ENCODE measurements at places on chromosomes 13 and 19.

- no peak for DNase-seq
Observed at GRCh38 chr13:49711218-49711863, 20.1 kb upstream of the EBPL start.

DNA sequence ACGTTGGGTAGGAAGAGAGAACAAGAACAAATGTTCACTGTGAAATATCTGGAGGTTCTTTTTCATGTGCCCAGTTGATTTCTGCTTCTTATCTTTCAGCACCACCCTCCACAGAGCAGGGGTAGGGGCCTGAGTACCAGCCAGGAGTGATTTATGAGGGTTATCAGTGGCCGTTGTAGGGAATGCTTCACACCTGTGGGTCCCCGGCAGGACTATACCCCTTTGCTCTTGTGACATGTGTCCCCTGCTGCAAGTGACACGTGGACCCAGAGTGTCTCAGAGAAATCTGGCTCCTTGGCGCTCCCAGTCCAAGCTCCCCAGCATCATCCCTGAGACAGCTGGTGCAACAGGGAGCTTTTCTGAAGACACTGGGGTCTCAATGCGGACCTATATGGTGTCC, 29.7 kb downstream of the SIAH3 start:
- DNase-seq: no peak

- no peak for DNase-seq
Observed at GRCh38 chr13:105679838-105680237, 855.6 kb downstream of the EFNB2 start.

DNA sequence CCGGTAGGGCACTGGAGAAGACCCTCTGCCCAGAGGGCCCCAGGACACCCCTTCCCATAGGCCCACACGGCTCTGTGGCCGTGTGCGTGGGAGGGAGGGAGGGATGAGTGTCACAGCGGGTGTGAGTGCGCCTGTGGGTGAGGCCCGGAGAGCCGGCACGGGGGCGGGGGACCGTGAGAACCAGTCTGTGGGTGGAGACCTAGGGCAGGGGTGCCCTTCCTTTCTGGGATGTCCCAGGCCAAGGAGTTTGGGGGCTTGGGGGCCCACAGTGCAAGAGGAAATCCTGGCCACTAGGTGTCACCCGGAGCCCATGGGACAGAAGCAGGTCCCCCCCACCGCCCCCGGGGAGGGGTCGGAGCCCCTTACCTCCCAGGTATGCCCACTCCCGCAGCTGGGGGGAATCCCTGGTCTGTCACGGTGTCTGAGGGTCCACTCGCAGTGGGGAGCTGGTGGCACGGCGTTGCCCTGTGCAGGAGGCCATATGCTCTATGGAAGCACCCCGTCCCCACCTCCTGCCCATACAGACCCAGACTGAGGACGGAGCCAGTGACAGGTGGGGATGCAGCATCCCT, 16.0 kb upstream of the SLC7A10 start:
- DNase-seq: no peak

DNA sequence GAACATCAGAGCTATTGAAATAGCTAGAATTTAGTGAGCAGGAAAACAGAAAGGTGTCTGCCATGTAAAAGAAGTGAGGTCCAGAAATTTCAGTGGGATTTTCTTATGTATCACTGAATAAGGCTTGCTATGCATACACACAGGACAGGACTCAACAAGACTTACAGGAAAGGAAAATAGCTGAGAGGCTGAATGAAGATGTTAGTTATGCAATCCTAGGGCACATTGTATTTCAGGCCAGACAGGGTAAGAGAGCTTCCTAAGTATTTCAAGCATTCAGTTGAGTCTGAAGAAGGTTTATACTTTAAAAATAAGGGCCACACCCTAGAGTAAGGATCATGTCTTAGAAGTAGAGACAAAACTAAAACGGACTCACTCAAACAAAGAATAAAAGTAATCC, 419.9 kb upstream of the PRR20A start:
- DNase-seq: no peak

DNA sequence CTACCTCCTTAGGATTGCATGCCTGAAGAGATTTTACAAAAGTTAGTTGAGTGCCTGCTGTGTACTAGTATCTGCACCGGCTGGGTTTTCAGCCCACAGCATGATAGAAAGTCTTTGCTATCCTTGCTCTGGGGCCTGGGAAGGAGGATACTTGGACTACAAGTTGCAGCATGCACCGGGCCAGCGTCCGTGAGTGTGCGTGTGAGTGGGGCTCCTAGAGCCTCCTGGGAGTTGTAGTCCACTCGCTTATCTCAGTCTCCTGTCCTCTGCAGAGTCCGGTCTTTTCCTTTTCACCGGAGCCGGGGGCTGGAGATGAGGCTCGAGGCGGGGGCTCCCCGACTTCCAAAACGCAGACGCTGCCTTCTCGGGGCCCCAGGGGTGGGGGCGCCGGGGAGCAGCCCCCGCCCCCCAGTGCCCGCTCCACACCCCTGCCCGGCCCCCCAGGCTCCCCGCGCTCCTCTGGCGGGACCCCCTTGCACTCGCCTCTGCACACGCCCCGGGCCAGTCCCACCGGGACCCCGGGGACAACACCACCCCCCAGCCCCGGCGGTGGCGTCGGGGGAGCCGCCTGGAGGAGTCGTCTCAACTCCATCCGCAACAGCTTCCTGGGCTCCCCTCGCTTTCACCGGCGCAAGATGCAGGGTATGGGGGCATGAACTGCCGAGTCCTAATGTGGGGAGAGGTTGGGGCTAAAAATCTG, 20.6 kb downstream of the BRSK1 start:
- DNase-seq: peak; percentile 31

- DNase-seq: no peak
Observed at GRCh38 chr13:28557725-28558520, 63.0 kb upstream of the FLT1 start.

DNA sequence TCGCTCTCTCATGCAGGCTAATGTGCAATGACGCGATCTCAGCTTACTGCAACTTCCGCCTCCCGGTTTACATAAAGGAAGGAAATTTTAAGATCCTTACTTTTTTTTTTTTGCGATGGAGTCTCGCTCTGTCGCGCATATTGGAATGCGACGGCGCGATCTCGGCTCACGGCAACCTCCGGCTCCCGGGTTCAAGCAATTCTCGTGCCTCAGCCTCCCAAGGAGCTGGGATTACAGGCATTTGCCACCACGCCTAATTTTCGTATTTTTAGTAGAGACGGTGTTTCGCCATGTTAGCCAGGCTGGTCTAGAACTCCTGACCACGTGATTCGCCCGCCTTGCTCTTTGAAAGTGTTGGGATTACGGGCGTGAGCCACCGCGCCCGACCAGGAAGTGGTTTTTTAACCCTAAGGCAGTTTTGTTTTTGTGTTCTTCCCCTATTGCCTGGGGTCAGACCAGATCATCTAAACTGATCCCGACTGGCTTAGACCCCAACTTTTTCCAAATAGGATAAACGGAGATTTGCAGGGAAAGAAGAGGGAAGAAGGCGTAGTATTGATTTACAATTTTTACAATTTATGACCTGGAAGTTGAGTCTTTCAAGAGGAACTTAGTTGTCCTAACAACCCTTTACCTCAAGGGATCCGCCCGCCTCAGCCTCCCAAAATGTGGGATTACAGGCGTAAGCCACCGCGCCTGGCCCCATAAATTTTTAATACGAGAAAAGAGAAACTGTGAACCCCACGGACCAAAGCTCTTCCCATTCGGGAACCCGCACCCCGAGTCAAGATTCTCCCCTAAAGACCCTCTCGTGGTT, 142.0 kb downstream of the ZNF737 start:
- peak; percentile 8 for DNase-seq

DNA sequence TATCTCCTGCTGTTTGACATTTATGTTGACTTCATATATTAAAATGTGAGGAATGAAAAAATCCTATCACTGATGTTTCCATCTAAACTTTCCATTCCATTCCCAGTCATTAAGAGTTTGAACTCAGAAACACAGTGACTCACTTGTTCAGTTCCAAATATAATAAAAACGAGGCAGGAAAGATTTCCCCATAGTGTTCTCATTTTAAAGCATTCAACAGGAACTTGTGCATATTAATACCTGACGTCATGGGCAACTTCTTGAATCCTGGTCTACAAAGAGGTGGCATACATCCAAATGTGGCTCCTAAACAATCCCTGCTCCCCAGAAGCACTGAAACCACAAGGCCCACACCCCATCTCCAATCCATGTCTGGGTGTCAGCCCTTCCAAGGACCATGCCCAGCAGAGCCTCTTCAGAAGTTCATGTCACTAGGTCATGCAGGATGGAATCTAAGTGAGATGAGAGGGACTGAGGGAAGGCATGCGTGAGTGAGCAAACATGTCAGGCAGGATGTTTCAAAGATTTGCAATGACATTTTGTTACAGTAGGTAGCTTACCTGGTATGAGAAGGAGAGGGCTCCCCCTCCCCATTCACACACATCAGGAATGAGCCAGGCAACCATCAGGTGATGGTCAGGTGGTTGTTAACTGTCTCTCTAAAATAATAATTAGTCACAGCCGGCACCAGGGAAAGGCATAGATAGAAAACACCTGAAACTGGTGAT, 9.4 kb upstream of the ERVV-2 start:
- DNase-seq: no peak

DNA sequence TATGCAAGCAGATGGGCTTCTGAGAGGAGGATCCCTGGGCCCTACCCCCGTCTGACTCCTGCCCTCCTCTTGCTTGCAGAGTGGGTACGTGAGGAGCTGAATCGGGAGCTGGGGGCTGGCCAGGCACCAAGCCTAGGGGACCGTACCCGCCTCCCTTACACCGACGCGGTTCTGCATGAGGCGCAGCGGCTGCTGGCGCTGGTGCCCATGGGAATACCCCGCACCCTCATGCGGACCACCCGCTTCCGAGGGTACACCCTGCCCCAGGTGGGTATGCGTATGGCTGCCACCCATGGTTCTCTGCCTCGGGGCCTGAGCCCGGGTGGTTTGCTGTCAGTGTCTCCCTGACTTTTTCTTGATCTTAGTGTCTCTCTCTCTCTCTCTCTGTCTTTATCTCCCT, 10.4 kb downstream of the CYP2S1 start:
- DNase-seq: no peak

DNA sequence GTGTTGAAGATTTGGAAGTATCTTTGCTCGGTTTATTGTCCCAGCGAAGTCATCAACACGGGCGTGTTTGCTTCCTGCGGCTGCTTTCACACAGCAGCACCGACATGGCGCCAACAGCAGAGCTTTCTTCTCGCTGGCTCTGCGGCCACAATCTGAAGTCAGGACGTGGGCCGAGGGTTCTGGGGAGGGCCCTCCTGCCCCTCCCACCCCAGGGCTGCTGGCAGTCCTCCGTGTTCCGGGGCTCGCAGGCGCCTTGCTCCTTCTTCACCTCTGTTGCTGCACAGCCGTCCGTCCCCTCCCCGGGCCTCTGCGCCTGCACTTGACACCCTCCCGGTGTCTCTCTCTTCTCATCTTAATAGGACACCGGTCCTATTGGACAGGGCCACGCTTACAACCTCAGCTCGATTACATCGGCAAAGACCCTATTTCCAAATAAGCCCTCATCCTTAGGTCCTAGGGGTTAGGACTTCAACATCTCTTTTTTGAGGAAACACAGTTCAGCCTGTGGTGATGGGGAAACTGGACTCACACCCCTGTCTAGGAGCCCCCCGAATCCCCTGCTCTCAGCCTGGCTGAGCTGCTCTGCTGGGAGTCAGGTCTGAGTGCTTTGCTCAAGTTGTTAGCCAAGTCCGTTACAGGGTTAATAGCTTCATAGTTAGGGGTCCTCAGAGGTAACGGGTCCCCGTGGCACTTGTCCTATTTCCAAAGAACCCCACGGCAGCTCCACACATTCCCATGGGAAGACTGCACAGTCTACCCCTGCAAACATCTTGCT, 2.7 kb upstream of the TEX29 start:
- DNase-seq: no peak

- no peak for DNase-seq
Observed at GRCh38 chr19:44754750-44755080, 6.2 kb downstream of the BCL3 start.

DNA sequence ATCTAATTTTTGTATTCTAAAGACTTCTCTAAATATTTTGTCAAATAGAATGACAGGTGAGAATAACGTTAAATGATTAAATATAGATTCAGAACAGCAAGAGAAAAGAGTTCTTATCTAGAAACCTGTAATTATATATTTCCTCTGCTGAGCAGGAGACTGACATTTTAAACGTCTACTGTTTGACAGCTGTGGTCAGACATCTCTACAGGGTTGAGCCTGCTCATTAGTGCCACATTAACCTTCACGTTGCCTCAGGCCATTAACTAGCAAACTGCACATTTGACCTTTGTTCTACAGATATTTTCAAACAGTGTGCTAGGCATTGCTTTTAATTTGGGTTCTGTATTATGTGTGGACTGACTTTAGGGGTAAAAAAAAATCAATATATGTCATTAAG, 347.5 kb downstream of the GPC5 start:
- no peak for DNase-seq

GRCh38 chr13:114134111-114134943, 1.9 kb upstream of the RASA3 start:
- no peak for DNase-seq

DNA sequence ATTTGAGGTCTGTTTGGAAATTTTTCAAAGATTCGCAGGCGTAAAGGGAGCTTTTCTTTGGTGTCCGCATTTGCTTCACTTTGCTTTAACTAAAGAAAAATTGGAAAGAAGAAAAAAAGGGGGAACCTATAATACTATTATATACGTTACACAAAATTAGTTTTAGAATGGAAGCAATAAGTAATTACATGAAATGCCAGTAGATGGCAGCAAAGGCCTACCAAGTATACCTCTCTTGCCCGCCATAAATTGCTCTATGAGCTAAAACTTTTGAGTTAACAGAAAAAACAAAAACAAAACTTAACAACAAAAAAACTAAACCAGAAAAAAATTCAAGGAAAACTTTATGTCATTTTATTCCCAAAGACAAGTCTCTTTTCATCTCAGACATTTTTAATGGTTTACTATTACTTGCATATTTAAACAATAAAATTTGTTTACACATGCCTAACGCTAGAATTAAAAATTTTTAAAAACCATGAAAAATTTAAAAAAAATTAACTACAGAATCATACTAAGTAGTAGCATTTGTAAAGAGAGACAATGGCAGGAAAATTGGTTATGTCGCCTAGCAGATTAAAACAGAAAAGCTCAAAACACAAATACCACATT, 271.4 kb downstream of the NALCN start:
- no peak for DNase-seq

GRCh38 chr19:1566392-1567115, 1.6 kb downstream of the MEX3D start:
- DNase-seq: no peak

GRCh38 chr13:79829880-79830279, 348.9 kb downstream of the NDFIP2 start:
- DNase-seq: no peak

DNA sequence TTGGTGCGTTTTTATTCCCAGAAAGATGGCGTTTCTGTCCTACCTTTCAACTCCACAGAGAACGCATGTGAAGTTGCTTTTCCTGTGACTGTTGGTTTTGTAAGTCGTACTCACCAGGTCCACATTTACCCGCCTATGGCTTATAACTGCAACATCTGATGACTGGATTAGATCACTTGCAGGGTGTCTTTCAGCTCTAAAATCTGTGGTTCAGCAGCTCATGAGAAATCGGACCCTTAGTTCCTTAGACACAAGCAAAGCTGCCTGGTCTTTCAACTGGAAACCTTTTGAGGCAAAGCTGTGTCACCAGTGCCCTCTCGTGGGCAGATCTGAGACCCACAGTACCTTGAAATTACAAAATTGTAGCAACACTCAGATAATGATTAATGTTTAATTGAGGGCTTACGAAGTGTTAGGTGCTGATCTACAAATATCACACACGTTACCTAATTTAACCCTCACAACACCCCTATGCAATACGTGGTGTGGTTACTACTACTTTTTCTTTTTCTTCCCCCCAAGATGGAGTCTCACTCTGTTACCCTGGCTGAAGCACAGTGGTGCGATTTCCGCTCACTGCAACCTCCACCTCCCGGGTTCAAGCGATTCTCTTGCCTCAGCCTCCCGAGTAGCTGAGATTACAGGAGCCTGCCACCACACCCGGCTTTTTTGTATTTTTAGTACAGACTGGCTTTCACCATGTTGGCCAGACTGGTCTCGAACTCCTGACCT, 65.4 kb downstream of the RUBCNL start:
- peak; percentile 41 for DNase-seq

Measured in stimulated activated CD4-positive, alpha-beta T cell treated with anti-CD3 and anti-CD28 coated beads, Interleukin-15, amount 100 ng/mL, for 48 hours (primary cell).